ENCODE measurements at places on chromosomes 1 and 21.

DNA sequence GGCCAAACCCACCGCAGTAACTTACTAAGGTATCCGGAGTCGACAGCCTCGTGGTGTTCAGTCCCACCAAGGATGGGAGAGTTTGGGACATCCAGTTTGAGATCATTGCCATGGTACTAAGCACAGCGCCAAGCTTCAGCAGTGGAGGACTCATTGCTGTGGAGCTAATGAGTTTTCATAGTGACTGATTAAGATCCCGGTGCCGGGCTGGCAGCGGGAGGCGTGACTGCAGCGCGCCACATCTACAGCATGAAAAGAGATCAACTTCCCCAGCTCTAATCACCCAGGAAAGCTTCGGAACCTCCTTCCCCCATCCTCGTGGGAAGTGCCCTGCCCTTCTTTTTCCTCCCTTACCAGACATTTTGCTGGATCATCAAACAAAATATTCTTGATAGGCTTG is 149.9 kb downstream of the OLFM3 start:
- DNase-seq = no peak

DNA sequence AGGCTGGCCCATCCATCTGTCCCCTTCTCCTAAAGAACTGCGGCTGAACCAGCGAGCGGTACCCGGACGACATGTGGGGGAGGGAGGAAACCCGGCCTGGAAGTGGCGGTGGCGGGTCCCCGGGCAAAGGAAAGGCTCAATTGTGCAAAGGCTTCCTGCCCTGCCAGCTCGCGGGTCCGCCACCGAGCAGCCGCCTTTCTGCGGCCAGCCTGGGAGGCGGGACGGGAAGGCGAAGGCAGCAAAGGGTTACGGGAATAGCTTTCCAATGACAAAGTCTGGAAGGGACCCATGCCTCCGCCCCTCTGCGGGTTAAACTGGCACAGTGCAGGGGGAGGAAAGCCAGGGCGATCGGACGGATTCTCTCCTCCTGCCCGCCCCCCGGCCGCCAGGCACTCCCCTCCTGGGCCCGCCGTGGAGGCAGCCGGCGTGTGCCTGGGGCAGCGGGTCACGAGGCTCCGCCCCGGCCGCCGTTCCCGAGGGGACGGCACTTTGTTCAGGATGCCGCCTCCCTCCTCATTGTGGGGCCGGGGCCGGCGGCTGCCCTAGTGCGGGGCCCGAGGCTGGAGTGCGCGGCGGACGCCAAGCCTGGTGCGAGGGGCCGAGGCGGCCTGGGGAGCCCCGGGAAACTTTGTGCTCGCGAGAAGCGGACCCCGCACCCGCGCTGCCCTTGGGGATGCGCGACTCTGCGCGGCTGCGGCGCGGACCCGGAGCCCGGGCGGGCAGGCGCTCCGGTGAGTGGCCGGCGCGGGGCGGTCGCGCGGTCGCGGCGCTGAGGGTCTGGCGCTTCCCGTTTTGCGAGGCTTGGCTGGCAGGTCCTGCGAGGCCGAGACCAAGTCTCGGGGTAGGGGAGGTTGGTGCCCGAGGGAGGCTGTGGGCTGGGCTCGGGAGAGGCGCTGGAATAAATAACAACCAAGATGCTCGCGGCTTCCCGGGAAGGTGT is at the start of gene NAV1:
TSS of gene NAV1 (plus strand) at position 516 of the 940 bp plus-strand sequence. CDS start 83,758 bp downstream, outside the sequence.
- DNase-seq = peak; percentile 46

DNA sequence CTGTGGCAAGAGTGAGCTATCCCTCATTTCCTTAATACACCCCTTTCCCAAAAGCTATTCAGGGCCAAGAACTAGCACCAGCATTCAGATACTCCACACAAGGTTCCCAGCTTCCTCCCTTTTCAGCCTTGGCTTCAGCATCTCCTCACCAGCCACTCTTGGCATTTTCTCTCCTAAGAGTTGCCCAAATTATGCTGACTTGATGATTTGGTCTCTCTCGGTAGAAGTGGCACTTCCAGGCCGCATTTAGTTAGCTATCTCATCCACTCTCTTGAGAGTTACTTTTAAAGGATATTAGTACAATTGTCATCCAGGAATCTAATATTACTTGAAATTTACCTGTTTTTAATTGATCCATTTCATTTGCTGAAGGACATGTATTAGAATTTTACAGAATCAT is 199.0 kb upstream of the DMRTA2 start:
- no peak for DNase-seq

- DNase-seq = no peak
These were observed 30.2 kb downstream of the OBSCN start for GRCh38 chr1:228238007-228238406.

DNA sequence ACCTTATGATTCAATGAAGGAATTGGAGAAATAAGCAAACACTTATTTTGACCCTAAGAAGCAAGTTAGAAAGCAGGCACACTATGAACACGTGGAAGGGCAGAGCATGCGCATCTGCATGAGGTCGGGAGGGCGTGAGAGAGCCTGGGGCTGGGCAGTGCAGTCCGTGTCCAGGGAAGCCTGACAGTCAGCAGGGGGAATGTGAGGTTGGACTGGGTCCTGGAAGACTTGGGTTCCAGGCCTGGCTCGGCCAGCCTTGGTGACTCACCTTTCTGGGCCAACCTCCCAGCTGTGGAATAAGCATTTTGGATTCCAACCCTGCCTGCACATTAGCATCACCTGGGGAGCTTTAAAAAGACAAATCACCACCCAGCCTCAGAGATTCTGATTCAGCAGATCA is 26.6 kb upstream of the LMX1A start:
- no peak for DNase-seq

- DNase-seq = no peak
These were observed 28.3 kb upstream of the FBXO28 start for GRCh38 chr1:224085421-224086108.

GRCh38 chr21:32705139-32705538 is 22.7 kb downstream of the SYNJ1 start:
- no peak for DNase-seq

GRCh38 chr1:203286161-203286984 is 18.9 kb upstream of the BTG2 start:
- no peak for DNase-seq

DNA sequence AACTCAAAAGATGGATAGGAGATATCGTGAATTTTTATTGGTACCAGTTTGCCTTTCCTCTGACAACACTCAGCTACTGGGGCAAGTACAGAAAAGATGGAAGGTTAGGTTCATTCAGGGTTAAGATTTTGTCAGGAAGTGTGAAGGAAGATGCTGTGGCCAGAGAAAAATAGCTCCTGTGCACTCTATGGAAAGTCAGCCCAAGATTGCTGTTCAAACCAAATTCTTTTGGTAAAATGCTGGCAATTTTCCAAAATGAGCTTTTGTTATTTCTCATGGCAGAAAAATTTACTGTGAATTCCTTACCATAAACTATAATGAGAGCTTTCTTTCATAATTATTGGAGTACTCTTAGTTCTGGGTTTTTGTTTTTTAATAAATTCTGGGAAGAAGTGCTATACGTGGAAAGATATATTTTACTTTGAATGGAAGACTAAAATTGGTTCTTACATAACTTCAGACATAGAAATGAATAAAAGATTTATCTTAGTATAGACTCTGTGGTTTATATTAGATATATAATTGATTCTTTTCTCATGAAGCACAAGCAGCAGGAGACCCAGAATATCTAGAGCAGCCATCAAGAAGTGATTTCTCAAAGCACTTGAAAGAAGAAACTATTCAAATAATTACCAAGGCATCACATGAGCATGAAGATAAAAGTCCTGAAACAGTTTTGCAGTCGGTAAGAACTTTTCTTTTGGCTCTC is 112.2 kb downstream of the USP25 start:
- DNase-seq = no peak

GRCh38 chr1:214360525-214361164 is 79.7 kb downstream of the SMYD2 start:
- no peak for DNase-seq

- no peak for DNase-seq
These were observed 108.3 kb upstream of the FGGY start for GRCh38 chr1:59188413-59189213.

- DNase-seq = no peak
These were observed 50.4 kb upstream of the FMOD start for GRCh38 chr1:203401199-203401877.

DNA sequence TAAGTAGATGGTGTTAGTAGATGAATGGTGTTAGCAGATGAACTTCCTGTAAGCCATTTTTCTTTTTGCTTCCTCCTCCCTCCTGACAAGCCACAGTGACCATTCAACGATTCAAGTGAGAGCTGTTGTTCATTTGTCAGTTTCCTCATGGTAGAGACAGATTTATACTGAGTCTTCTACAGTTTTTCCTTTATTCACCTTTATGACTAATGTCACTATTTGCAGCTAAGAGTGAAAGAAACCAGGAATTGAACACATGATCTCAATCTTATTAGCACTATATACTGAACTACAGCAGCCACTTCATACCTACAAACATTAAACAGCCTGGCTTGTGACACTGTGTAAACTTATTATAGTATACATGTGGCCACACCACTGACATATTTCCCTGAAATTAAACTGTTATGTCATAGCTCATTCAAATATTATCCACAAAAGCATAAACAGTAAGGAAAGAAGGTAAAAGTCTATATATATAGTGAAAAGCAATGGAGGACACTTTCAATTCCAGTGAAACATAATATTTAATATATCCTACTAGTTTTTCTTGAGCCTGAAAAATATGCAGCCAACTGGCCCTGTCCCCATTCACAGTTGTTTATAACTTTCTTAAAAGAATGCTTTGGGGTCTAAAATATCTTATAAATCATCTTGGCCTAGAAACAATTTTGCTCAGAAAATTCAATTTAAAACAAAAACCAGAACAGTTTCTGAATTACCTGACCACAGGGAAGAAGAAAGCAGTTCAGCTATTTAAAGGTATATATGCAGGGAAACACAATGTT is 566.9 kb upstream of the ZRANB2 start:
- DNase-seq = no peak

- DNase-seq = no peak
These were observed 23.4 kb upstream of the RGS16 start for GRCh38 chr1:182627622-182628021.

DNA sequence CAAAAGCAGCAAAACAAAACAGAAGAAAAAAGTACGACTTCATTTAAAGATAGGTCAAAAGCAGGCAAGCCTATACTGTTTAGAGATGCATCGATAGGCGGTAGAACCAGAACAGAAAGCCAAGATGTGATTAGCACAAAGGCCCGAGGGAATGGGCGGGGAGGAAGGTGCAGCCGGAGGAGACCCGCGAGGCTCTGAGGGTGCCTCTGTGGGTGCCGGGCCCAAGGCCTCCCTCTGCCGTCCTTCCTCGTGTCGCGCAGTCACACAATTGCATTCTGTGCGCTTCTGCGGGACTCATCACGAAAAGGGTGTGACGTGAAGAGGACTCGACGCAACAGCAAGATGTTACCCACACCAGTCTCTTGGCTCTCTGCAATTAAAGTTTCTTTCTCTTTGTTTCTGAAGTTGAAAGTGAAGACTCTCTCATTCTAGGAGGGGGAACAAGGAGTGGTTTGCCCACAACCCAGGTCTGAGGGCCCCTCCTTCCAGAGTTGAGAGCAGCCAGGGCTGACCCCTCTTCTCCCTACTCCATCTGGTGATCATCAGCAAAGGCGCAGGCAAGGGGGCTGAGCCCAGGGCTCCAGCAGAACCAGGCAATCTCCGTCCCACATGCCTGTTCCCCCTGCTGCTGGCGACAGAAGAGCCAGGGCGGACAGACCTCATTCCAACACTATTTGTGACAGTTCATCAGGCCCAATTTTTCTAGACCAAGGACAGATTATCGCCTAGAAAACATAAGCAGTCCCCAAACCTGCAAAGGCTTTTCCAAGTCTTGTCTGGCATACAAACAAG is 41.0 kb downstream of the NPHP4 start:
- DNase-seq = no peak

- DNase-seq = no peak
These were observed 145.9 kb downstream of the PCP4 start for GRCh38 chr21:40013001-40013735.

DNA sequence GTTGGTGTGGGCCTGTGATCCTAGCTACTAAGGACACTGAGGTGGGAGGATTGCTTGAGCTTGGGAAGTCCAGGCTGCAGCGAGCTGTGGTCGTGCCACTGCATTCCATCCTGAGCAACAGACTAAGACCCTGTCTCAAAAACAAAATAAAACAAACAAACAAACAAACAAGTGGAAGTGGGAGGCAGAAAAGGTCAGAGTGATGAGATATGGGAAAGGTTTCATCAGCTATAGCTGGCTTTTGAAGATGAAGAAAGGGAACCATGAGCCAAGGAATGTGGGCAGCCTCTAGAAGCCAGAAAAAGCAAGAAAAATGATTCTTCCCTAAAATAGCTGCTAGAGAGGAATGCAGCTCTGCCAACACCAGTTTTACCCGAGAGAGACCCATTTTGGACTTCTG is 10.6 kb upstream of the NUCKS1 start:
- no peak for DNase-seq

DNA sequence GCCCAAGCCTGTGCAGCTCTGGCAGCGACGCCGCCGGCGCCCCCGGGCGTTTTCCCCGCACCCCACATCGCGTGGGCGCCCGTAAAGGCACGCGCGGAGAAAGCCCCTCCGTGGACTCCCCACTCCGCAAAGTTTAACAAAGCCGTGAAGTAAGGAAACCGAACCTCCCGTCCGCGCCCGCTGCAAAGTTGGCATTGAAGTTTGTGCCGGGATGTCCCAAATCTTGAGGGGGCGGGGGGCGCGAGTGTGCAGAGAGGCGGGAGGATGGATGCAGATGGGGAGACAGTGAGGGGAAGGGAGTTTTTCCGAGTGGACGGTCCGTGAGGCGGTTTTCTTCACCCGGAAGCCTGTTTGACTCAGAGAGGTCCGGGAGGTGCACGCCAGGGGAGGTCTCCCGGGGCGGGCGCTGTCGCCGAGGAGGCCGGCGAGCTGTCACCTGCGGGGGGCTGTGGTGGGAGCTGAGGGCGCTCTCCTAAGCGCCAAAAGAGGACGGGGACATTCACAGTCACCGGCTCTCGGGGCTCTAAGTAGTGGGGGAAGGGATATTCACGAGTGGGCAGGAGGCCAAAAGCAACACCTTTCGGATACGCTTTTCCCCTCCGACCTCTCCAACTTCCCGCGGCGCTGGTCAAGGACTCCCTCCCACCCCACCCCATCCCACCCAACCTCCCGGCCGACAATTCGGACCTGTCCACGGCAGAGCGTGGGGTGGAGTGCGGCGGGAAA is 1.3 kb downstream of the WLS start:
- DNase-seq = no peak

GRCh38 chr1:209751627-209752231 is 4.1 kb upstream of the TRAF3IP3 start:
- DNase-seq = no peak

DNA sequence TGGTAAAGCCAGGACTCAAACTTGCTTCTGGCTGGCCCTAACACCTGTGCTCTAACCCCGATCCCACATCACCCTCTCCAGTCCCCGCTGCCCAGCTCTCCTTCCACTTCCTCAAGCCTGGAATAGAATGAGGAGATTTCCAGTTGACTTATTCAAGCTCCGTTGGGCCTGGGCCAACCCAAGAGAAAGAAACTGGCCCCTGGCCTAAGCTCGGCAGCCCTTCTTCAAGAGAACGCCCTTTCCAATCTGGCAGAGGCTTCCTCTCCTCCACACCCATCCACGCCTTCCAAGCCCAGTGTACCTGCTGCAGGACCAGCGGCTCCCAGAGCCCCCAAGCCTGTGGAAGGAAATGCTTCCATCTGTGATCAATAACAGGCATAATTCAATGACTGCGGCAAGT is 51.9 kb downstream of the LRRN2 start:
- no peak for DNase-seq

GRCh38 chr1:183514235-183514634 is 41.9 kb downstream of the SMG7 start:
- DNase-seq = no peak
